ENCODE measurements at places on chromosomes 4 and X.

DNA sequence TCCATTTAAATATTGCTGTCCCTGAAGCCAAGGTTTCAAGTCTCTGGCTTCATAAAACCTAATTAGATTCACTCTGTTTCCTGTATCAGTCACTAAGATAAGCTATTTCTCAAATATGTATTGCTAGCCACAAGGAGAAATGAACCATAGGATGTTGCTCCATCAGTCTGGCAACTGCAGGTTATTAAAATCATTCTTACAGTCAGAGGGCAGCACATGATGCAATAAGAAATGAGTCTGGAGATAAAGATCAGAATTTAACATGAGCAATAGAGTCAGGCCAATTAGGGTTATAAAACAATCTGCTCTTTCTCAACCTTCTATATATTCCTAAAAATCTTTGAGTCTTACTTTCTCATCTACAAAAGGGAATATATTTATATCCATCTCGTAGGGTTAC lies 7.2 kb downstream of the PRKG2 start:
- DNase-seq = no peak

DNA sequence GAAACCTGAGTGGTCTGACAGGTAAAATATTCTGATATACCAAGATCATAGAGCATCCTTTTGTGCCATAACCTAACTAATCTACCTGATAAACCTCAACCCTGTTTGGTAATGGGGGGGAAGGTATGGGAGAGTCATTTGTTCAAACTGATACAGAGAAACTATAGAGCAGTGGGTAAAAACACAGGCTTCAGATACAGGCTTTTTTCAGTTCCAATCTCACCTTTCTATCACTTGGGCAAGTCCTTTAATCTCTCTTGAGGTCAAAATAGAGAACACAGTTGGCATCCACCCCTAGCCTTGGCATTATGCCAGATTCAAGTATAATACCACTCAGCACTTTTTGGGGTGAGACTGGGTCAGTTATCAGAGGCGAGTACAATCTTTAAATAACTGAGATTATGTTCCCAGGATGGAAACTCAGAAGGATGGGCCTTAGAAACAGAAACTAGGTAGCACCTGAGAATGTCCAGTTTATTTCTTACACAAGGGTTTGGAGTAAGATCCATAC lies 880 bp upstream of the ETDC start:
- no peak for DNase-seq

- DNase-seq = peak; percentile 86
These were observed 4.1 kb downstream of the KDR start for GRCh38 chr4:55121246-55121645.

DNA sequence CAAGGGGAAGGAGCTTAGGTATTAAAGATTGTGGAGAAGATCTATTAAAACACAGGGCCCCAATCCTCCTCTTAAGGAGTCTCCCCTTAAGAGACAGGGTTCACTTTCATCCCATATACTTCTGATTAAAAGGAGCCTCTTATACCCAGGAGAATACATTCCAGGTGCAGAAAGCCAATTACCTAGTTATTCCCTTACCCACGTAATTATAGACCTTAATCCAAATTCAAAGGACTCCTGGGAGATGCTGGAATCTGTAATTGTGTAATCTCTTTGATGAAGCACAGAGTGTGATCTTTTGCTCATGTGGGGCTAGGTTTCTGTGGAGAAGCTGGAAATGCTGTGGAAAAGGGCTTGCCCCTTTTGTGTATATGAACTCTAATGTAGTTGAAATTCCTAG lies 1.4 kb upstream of the SEC24B start:
- DNase-seq = no peak

DNA sequence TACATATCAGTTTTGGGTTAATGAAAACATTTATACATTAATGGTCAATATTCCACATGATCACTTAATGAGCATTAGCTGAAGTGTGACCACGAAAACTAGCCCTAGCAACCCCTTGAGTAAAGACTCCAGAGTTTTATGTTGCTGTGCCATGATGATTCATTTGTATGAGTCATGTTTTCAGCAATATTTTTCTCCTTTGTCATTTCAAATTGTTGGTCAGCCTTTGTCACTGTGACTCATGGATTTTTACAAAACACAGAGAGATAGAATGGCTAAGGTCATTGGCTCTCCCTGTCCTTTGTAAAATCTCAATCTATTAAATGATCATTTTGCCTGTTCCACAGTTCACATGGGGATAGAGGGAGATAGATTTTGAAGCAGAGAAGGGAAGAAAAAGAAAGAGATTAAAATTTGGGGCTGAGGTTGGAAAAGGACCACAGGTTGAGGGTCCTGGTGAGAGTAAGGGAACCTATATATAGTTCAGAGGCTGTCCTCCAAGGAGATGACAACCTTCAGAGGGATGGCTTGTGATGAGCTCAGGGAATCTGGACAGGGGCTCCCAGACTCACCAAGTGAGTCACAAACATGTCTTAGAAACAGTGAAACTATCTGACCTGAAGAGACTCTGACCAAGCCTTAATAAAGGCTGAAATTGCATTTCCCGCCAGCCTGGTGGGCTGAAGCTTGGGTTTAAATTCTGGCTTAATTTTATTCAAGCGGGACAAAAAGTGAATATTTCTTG lies 25.6 kb downstream of the NR0B1 start:
- DNase-seq = peak; percentile 74

DNA sequence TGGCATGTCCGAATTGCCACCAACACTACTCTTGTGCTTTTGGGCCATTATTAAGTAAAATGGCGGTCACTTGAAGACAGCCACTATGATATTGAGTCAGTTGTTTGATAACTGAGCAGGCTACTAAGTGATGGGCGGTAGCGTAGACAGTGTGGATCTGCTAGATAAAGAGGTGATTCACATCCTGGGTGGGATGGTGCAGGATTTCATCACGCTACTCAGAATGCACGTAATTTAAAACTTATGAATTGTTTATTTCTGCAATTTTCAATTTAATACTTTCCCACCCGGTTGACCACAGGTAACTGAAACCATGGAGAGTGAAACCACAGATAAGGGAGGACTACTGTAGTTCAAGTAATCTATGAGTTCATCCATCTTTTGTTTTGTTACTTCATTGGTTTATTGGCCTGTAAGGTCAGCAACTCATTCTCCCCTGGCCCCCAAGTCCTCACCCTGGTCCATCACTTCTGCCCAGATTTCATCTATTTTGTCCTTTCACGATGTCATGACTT lies 2.9 kb downstream of the ARAF start:
- no peak for DNase-seq
